CD4-positive, CD25-positive, alpha-beta regulatory T cell (primary cell): ENCODE measurements at places on chromosomes 13 and 19. TPM values are rescaled to one million over a fixed set of nuclear protein-coding genes. Genes with fewer than 3 reads are reported as not detected.

DNA sequence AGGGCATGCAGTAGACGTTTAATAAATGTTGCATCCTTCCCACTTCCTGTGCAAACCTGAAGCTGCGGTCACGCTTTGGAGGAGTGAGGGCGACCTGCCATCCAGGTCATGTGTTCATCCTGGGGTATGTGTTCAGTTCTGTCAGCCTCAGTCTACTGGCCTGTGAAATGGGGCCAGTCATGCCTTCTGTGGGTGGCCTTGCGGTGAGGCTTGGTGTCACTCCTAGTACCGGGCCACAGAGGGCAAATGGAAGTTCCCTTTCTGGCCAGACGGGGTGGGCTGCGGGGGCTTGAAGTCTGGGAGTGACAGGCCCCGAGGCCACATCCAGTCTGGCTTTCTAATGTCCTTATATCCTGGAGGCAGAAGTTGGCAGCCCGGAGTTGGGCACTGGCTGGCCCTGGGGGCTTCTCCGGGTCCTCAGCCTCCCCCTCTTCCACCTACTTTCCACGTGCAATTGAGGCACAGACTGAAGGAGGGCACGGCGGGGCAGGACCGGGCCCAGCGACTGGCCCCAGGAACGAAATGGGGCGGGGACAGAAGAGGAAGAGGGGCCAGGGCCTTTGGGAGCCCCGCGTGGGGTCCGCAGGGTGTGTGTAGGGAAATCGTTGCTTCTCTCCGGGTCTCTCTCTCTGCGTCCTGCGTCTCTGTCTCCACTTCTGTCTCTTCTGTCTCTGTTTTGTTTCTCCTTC lies 11.1 kb downstream of the PDE4A start:
- peak; percentile 29 for DNase-seq

GRCh38 chr13:48562296-48563066 lies 29.6 kb upstream of the RCBTB2 start:
- peak; percentile 85 for DNase-seq

GRCh38 chr13:106560821-106561220 lies 7.1 kb downstream of the ARGLU1 start:
- no peak for DNase-seq

Gene LGALS13
- total RNA-seq: not detected

Gene TSSK6
- 6.2 TPM for total RNA-seq
